ENCODE measurements at places on chromosomes 2 and 18.

- DNase-seq = peak; percentile 64
Measured at GRCh38 chr2:105789745-105790460, 45.2 kb downstream of the NCK2 start.

DNA sequence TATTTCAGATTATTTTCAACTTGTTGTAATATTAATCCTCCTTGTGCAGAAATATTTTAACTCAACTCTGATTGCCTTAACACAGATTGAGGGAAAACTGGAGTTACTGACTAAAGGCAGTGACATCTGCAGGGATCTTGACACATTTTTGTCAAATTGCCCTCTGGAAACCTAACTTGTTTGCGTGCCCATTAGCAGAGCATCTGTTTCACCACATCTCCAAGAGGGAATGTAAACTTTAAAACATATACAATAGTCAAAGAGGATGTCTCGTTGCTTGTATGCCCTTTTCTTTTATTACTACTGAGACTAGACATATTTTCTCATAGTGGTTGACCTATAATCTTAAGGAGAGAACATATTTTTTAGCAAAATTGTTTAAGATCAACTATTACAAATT lies 14.2 kb downstream of the INPP1 start:
- DNase-seq = no peak

DNA sequence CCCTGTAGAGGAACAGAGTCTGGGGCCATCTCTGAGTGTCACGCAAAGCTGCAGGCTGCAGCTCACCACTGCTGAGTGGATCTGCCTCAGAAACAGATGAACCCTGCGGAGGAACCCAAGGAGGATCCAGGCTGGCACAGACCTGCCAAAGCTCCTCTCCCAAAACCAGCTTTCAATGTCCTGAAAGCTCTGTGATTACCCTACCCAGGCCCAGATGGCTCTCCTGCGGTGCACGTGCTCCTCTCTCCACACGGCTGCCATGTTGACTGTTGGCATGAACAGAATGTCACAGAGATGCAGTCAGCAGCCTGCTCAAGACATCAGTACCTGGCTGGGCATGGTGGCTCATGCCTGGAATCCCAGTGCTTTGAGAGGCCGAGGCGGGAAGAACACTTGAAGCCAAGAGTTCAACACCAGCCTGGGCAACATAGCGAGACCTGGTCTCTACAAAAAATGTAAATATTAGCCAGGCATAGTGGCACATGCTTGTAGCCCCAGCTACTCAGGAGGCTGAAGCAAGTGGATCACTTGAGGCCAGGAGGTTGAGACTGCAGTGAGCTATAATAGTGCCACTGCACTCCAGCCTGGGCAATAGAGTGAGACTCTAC lies 216.8 kb downstream of the MGAT5 start:
- no peak for DNase-seq

- no peak for DNase-seq
Measured at GRCh38 chr18:46320928-46321711, 216.9 kb downstream of the HAUS1 start.

- peak; percentile 50 for DNase-seq
Measured at GRCh38 chr2:177289824-177290628, 25.5 kb upstream of the NFE2L2 start.

DNA sequence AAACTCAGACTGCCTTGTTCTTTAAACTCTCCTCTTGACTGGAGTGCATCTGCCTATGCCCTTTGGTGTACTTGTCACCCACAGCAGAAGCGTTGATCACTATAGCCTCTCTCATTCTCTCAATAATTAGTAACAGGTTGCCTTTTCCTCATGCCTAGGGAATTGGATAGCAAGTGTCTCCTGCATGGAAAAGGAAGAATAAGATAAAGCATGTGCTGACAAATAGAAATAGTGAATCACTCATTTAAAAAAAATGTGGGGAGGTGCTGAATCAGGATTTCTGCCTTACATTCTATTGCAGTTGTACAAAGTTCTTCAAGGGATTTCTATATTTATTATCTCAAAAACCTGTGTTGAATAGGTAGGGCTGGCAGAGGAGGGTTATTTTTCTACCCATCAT lies 323.0 kb downstream of the TXNL1 start:
- DNase-seq = no peak

GRCh38 chr2:119837759-119838158 lies 78.0 kb downstream of the PTPN4 start:
- DNase-seq = no peak

GRCh38 chr2:66303471-66303870 lies 131.5 kb upstream of the MEIS1 start:
- DNase-seq = no peak

DNA sequence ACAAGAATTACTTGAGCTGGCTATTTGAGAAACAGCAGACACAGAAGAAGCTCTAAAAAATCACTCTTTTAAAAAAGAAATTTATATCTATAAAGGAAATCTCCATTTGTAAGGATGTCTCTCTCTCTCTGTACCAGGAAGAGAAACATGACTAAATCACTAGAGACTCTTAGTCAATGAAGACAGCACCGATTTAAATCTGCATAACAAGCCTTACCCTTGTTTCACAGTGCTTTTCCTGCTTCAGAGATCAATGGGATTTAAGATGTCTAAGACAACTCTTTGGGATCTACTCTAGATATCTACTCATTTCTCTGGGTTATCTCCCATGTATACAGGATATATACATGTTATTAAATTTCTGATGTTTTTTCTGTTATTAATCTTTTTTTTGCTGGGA lies 359.2 kb upstream of the RND3 start:
- no peak for DNase-seq

DNA sequence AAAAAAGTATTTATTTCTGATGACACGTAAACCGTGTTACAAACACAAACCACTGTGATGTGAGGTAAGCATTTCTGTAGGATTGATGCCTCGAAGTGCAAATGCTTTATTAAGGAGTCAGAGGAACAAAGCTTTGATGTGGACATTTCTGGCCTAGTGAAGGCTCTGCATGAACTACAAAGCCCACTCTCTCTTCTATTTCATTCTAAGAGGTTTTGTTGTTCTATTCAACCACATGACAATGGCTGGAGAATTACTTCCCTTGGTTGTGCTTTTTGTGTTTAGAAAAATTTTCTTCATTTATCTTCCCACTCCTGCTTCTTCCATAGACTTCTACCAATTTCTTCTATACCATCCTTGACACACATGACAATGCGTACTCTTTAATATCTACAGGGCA lies 125.7 kb upstream of the CCDC195 start:
- no peak for DNase-seq

GRCh38 chr2:44245083-44245861 lies 30.0 kb upstream of the SLC3A1 start:
- no peak for DNase-seq

GRCh38 chr2:202237787-202238233 lies 587 bp downstream of the SUMO1 start:
- DNase-seq = no peak

- no peak for DNase-seq
Measured at GRCh38 chr18:54766634-54767033, 61.6 kb upstream of the RAB27B start.

GRCh38 chr2:136226903-136227302 lies 109.0 kb upstream of the CXCR4 start:
- DNase-seq = no peak

DNA sequence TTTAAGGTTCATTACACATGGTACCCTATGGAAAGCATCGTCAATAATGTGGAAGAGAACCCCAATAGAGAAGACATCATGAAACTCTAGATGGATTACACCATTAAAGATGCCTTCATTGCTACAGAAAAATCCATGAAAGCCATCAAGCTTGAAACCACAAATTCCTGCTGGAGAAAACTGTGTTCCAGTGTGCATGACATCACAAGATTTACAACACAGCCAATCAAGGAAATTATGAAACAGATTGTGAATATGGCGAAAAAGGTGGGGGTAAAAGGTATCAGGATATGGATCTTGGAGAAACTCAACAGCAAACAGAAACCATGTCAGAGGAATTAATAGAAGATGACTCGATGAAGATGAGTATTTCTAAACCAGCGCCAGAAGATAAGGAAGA lies 200.0 kb downstream of the SLC4A10 start:
- no peak for DNase-seq

DNA sequence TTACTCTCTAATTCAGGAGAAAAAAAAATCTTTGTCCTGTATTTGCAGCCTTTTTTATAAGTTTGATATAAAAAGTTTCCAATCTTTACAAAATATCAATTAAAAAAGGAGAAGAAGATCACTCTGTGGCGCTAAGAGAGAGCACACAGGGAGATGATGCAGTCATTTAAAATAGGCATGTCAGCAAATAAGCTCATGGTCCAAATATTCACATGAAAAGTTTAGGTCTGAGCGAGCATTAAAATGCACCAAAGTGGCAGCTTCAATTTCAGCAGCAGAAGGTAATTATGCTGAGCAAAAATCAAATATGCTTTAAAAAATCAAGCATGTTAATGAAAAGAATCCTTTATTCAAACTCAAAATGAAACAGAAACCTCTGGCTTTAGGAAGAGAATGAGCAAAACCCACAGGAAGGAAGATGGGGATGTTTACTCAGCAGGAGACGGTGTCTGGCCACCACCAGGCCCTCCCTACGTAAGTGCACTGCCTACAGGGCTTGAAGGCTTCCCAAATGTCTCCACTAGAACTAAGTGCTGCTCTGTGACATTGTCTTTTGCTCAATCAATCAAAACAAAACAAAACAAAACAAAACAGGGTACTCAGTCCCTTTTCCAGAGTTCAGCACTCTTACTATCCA lies 120.4 kb downstream of the L3MBTL4 start:
- no peak for DNase-seq

DNA sequence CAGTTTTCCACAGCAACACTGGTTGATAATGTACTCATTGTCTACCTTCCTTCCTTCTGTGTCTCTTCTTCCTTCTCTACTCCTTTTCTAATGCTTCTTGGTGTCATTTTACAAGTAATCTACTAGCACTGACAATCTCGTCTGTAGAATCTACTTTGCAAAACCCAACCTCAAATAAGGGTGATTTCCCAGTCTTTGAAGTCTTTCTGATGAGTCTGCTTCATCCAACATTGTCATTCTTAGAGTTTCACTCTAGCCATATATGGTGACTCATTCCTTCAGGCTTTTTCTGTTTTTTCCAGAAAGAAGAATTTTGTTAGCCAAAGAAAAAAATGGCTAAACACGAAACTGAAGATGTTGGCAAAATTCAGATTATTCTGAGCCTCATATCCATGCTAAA lies 288.7 kb downstream of the MBD2 start:
- DNase-seq = no peak

- DNase-seq = no peak
Measured at GRCh38 chr2:199757233-199757870, 93.6 kb downstream of the FTCDNL1 start.

- DNase-seq = no peak
Measured at GRCh38 chr2:24304098-24304497, 56.2 kb downstream of the ITSN2 start.

DNA sequence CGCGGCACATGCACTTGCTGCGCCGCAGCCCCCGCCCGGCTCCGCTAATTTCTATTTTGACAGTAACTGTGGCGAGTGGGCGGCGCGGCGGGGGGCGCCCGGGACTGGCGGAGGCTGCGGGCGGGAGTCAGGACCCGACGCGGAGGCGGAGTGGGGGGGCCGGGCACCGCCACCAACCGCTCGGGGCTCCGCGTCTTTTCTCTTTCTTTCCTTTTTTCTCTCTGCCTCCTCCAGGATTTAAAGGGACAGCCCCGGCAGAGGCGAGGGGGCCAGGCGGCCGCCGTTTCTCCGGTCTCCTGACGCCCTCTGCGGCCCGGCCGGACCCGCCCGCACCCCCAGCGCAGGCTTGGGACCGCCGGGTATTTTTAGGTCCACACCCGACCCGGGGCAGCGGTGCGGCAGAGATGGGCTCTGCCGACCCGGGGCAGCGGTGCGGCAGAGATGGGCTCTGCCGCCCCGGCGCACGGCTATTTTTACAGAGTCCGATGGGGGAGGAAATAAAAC lies 460 bp upstream of the ZBTB7C start:
- no peak for DNase-seq

DNA sequence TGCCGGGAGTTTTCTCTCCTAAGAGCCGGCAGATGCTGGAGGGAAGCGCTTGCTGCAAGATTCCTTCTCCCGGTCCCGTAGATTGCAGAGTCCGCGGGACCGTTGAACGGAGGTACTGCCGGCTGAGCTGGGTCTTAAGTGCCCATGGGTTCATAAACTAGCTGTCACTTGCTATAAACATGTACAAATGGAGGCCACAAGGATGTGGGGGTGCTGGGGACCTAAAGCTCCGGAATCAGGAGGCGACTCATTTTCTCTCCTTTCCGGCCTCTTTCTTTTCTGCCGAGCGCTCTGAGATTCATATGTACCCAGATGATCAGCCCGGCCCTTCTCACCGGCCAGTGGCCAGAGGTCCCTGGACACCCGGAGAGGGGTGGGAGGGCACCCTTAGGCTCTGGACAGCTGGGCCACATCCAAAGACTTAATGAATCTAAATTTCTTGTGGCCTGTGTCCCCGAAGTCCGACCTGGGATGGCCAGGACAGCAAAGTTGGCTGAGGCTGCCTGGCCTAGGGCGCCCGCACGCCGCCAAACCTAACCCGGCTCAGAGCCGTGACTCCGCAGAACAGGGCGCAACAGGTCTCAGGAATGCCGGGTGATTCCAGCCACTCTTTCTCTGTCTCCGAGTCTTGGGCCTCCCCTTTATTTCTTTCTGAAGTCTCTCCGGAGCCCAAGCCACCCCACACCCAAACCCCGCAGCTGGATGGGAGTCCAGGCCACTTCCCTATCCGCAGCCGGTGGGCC lies 2.4 kb upstream of the PAX3 start:
- peak; percentile 34 for DNase-seq

DNA sequence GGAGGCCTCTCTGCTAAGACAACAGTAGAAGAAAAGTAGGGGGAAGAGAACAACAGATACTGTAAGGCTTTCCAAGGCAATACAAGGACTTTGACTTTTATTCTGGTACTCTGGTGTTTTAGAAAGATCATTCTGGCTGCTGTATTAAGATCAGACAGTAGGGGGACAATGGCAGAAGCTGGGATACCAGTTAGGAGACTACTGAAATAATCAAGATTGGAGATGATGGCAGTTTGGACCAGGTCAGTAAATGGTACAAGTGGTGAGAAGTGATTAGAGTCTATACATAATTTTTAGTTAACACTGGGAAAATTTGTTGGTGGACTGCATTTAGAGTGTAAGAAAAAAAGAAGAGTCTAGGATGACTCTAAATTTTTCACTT lies 139.7 kb downstream of the ROCK1 start:
- DNase-seq = no peak

- DNase-seq = no peak
Measured at GRCh38 chr2:86358957-86359356, 21.5 kb upstream of the REEP1 start.

- no peak for DNase-seq
Measured at GRCh38 chr2:146451972-146452371, 1392.9 kb upstream of the ACVR2A start.

DNA sequence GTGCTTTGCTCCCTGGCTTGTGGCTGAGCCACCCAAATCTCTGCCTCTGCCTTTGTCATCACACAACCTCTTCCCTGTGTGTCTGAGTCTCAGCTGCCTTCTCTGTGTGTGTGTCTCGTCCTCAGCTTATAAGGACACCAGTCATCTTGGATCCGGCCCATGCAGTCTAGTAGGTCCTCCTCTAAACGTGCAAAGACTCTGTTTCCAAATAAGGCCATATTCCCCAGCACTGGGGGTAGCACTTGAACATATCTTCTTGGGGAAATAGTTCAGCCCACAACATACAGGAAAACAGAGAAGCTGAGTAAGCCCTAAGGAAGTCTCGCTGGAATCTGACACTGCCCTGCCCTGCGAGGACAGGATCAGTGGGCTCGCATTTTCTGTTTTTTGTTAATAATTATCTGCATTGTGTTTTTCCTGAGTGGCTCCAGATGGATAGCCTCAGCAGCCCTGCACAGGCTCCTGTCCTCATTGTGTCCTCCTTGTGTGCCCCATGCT lies 42.1 kb downstream of the MTCL1 start:
- DNase-seq = no peak

- no peak for DNase-seq
Measured at GRCh38 chr2:198659096-198659870, 798.5 kb downstream of the SATB2 start.
